Urinary bladder (tissue), 4 donors: ENCODE measurements at places on chromosomes 1 and 21. TPM values are rescaled to one million over a fixed set of nuclear protein-coding genes. Genes with fewer than 3 reads are reported as not detected.

DNA sequence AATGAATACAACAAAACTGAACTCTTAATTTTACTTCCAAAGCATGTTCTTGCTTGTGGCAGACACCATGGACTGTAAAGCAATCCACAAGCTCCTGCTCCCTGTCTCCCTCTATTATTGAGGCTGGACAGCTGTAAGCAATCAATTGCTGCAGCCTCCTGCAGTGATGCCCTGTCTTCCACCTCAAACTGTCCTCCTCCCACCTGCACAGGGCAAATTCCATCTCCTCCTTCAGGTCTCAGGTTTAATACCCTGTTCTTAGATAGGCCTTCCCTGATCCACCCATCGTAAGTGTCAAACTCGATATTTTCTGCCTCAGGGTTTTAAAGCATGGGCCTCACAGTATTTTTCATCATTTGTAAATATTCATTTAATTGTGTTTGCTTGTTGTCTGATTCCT is 81.8 kb downstream of the LYST start:
- DNase-seq, result no peak

DNA sequence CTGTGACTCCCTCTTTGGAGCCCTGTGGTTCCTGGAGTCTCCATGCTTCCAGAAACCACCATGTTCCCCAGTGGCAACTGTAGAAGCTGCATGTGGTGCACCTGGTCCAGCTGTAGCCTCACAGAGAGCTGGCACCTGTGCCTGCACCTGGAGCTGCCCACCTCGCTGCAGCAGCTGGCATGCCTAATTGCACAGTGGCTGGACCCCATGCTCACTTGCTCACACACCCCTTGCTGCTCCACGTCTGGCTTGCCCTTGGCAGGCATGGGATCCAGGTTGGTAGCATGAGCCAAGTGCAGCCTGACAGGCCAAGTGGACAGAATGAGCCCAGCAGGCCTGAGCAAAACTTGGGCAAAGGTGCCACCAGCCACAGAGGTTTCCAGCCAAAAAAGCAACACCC is 680.1 kb downstream of the MATN1 start:
- DNase-seq, result no peak

DNA sequence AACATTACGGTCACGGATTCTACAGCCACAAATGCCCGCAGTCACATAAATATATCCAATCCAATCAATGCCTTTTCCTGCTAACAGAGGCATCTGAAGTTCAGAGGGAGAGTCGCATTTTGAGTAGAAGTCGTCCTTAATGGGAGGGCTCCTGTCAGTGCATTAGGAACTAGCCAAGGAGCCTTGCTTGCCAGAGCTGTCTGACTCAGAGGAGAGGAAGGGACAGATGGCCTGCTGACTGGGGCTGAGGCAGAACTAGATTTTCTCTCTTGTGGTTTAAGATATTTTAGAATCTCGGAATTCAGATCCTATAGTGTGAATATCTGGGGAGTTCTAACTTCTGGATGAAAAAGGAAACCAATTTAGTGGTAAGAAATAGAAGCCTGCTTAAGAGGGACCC is 10.6 kb downstream of the XKR8 start:
- DNase-seq, result no peak

GRCh38 chr1:184408580-184408979 is 21.8 kb downstream of the C1orf21 start:
- DNase-seq, result no peak

DNA sequence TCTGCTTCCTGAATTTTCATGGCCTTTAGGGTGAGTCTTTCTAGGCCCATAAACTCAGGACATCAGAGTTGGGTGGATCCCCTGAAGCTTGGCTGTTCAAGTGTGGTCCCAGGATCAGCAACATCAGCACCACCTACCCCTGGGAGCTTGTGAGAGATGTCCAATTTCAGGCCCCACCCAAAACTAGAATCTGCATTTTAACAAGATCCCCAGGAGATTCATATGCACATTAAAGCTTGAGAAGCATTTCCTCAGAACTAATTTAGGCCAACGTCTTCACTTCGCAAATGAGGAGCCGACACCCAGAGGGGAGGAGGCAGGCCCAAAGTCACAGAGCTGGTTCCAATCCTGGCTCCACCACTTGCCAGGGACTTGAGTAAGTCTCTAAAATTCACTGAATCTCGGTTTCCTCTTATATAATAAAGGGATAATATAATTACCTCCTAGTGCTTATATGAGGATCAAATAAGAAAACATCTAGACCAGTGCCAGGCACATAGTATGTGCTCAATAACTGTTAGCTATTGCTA is 10.3 kb upstream of the PHLDA3 start:
- no peak for DNase-seq

DNA sequence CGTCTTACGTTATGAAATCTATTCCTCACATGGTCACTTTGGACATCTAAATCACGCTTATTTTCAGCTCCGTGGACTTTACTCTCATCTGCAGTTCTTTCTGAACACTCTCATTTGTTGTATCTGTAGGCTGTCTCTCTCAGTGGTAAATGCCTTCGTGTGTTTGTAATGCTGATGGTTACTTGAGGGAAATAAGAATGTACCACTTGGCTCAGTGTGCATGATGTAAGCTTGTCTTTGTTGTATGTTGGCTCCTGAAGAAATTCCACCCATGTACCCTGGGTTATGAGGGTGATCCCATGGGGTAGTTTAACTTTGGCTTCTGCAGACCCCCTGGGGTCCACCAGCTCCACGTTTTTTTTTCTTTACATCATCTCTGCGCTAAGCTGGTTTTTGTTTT is 378.4 kb downstream of the SETD4 start:
- no peak for DNase-seq

GRCh38 chr1:184387476-184388318 is 868 bp downstream of the C1orf21 start:
- peak; percentile 20 for DNase-seq

GRCh38 chr1:226902601-226903000 is 32.2 kb downstream of the PSEN2 start:
- DNase-seq, result no peak

DNA sequence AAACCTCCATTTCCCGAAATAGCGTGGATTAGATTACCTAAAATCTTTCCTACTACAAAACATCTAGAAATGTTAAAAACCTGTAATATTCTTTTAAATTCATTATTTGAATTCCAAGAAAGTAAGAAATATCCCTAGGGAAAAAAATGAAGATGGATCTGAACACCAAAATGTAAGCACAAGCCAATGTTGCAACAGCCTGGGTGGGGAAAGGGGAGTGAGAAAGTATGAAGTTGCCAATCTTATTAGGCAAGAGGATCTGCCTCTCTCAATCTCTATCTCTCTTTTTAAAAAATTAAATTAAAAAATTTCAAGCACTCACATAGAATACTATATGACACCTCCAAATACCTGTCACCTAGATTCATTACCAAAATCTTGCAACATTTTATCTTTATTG is 74.9 kb upstream of the IRF2BP2 start:
- no peak for DNase-seq

GRCh38 chr21:44993321-44994046 is 53.7 kb downstream of the SLX9 start:
- DNase-seq, result no peak

DNA sequence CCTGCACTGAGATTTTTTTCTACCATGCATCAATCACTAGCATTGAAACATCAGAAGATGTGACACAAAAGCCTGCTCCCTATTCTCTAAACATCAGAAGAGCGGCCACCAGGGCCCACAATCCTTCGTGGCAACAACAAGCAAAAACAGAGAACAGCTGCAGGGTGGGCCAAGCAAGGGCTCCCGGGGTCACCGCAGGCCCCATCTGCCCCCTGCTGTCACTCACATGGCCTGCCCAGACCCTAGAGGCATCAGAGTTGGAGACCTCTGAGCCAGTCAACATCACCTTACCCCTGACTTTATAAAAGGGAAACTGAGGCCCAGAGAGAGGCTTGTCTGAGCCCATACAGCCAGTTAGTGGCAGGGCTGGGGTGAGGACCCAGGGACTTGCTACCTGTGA is 1.8 kb downstream of the LAPTM5 start:
- DNase-seq, result no peak

DNA sequence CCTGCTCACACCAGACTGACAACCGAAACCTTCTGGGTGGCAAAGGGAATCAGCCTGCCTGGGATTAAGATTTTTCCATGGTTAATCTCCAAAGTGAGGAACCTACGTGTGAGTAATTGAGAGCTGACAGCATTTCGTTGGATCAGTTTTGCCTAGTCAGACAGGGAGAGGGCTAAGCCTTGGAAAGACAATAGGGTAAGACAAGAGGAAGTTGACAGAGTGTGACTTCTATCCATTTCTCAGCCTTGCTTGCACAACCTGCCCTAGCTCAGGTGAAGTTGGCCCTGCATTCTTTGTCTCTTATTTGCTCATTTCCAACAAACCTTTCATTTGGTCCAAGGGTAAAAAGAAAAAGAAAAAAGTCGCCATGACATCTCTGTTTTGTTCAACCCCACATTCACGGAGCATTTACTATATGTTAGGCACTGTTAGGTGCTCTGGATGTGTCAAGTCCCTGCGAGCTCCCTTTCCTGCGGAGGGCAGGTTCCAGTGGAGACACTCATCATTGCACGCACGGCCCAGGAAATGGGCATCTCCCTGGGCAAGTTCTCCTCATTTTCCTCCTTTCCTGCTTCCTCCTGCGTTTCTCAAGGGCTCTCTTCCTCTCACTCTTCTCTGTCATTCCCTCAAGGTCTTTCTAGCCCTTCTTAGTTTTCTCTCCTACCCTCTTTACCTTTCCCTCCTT is 23.3 kb downstream of the KIRREL1 start:
- DNase-seq, result no peak

DNA sequence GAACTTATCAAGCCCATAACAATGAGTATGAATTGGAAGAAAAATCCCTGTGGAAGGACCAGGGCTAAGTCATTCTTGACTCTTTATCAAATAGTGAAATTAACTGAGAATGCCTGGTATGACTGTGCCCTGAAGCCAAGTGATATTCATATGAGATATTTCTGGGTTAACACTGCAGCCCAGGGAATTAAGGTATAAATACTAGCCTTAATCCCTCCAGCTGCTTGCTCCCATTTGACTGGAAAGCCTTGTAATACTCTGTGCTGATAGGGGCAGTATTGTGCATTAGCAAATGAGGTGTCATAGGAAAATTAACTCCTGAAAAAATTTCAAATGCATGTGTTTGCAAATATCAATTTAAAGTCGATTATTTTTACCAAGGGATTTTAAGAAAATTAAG is 568.8 kb downstream of the LMO4 start:
- DNase-seq, result no peak

DNA sequence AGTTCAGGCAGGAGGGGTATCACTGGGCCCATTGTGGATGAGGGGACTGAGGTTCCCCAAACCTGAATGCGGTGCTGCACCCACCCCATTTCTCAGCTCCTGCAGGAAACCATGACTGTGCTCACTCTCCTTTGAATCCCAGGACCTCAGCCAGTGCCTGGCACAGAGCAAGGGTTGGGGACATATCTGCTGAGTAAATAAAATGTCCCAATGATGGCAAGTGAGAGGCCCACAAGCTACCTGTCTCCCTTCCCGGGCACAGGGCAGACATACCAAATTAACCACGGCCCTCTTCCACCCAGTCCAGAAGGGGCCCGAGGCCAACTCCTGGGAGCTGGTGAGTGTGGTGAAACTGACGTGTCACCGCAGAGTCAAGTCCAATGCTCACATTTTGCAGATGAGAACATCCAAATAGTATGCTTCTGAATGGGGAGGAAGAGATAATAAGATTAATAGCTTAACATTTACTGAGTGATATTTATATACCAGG is 97.6 kb downstream of the EPHB2 start:
- DNase-seq, result no peak

DNA sequence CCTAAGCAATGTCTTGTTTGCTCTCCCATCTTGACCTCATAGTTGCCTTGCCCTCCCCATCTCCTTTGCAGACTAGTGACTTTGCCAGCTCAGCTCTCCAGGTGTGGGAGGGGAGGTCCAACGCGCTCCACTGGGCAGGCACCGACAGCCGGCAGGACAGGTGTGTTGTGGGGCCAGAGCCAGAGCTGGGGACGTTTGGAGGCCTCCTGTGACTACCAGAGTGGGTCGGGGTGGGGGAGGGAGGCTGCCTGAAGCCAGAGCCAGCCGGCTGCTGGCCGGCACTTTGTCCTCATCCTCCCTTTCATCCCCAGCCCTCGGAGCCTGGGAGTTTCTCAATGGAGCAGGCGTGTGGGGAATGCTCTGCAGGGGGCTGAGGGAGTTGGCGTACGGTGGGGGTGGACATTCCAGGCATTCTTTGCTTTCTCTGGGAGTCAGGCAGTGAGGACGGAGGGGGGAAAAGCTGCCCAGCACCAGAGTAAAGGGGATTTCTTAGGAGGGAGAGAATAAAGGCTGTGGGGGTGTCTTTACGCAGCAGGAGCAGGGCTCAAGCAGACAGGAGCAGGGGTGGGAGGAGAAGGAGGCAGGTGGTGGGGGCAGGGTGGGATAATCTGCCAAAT is 20.2 kb downstream of the NUAK2 start:
- no peak for DNase-seq

DNA sequence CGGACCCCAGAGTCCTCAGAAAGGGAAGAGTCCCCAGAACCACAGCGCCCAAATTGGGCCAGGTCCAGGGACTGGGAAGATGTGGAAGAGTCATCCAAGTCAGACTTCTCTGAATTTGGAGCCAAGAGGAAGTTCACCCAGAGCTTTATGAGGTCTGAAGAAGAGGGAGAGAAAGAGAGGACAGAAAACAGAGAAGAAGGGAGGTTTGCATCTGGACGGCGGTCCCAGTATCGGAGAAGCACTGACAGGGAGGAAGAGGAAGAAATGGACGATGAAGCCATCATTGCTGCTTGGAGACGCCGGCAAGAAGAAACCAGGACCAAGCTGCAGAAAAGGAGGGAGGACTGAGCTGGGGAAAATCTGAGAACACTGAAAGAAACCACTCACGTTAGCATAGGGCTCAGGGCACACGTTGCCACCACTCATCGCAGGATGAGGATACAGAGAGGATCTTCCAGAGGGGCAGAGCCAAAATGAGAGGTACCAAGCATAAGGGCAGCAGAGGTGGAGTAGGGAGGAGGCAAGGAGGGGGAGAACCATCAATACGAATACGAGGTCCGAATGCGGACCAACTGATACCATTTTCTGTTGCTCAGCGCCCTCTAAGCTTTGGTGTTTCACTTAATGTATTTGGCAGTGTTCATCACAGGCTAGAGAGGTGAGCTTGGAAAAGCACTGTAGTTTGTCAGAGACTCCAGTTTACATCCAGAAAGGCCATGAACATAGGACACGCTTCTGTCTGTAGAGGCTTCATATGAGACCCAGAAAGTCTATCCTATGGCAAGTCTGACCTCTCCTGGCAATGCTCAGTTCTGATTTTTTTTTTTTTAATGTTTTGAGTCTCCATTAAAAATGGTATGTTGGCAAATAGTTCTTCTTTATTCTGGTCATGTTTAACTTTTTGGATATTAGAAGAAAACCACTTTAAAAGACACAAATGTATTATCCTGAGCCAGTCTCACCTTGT is 34.7 kb downstream of the STYXL2 start:
- no peak for DNase-seq

- no peak for DNase-seq
These were observed 1.9 kb downstream of the MANEAL start for GRCh38 chr1:37795340-37796125.

Gene P3R3URF
- not detected for polyA plus RNA-seq

Gene CCDC185
- not detected for polyA plus RNA-seq

Gene ANKRD35
- 13.2 TPM for polyA plus RNA-seq

Gene WDR77
- 27.3 TPM for polyA plus RNA-seq

Gene CAMK2N1
- polyA plus RNA-seq, result 22.0 TPM

Gene CFAP107
- not detected for polyA plus RNA-seq

Gene HAO2
- 0.09 TPM for polyA plus RNA-seq

Gene FCGR2B
- polyA plus RNA-seq, result 25.3 TPM

Gene SYNC
- polyA plus RNA-seq, result 13.3 TPM

Gene CEP170
- polyA plus RNA-seq, result 16.2 TPM

Gene CD1E
- polyA plus RNA-seq, result 1.0 TPM

Gene FMO2
- 3.2 TPM for polyA plus RNA-seq

Gene FHL3
- polyA plus RNA-seq, result 89.6 TPM
